ENCODE measurements at places on chromosomes 7 and 10.

DNA sequence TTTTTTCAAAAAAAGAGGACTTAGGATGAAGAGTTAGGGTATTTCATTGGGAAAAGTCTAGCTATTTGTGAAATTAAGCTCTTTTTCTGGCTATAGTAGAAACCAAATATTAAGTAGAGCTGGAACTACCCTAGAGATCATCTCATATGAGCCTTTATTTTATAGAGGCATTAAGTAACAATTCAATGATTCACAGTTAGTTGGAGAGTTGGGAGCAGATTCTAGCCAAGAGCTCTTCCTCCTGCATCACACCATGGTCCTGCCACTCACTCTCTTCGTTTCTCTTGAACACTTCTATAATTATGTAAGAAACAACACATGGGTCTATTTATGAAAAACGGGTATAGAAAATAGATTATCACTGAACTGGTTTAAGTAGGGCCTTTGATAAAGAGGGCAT, 76.1 kb upstream of the ANK3 start:
- no peak for DNase-seq

DNA sequence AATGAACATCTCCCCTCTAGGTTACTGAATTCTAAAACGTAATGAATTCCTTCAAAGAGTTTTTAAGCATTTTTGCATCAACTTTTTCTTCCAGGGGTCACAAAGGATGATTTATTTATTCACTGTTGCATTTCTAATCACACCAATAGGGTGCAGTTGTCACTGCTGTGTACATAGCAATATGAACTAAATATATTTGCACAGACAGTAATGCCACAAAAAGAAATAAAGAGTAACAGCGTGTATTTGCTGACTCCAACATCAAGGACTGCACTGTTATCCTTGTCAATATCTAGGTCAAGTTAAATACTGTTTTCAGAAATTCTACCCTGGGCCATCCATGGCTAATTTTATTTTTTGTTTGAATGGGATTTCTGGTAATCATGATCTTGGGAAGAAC, 138.0 kb downstream of the FRMD4A start:
- no peak for DNase-seq

DNA sequence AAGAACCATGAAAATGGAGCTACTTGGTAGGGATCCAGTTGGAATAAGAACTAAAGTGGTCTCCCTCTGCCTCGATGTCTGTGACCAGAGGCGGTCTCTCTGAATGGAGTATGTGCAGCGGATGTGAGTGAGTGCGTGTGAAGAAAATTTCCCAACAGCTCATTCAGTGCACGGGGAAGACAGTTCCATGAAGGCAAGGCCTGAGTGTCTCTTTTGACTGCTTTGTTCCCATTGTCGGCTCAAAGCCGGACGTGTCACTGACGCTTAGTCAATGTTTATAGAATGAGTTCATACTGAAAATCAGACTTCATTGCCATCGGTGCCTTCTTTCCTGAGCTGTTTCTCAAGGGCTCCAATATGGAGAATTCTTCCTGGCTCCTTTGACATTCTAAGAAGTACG, 55.3 kb upstream of the GRB10 start:
- DNase-seq: no peak

- no peak for DNase-seq
Observed at GRCh38 chr7:32360127-32360526, 130.1 kb downstream of the LSM5 start.

GRCh38 chr7:22356701-22357310, at the start of gene RAPGEF5:
Gene RAPGEF5, minus strand, starts transcription at chr7:22357154. Its CDS starts 94 bp downstream, at chr7:22357060.
- no peak for DNase-seq

DNA sequence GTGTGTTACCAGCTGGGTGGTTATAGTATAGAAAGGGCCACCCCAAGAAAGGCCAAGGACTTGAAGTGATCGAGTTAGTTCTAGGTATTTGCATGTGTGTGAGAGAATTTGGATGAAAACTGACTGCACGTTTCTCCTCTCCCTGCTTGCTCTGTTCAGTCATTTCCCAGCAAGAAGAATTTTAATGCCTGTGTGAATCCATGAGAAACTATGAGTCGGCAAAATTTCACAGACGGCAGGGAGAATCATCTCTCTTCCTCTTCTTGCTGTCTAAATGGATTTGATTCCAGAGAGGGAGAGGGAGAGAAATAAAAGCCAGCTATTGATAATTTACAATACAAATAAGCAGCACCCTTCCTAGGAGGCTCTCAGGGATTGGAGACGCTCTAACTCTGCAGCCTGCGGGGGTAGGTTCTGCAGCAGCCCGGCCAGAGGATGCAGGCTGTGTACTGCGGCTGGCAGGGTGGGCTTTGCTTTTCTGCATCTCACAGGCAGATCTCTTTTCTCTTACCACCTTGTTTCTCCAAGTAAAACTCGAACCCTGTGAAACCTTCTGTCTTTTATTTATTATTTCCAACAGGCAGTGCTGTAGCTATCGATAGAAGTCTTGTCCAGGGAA, 183.6 kb downstream of the TCF7L2 start:
- DNase-seq: peak; percentile 27

DNA sequence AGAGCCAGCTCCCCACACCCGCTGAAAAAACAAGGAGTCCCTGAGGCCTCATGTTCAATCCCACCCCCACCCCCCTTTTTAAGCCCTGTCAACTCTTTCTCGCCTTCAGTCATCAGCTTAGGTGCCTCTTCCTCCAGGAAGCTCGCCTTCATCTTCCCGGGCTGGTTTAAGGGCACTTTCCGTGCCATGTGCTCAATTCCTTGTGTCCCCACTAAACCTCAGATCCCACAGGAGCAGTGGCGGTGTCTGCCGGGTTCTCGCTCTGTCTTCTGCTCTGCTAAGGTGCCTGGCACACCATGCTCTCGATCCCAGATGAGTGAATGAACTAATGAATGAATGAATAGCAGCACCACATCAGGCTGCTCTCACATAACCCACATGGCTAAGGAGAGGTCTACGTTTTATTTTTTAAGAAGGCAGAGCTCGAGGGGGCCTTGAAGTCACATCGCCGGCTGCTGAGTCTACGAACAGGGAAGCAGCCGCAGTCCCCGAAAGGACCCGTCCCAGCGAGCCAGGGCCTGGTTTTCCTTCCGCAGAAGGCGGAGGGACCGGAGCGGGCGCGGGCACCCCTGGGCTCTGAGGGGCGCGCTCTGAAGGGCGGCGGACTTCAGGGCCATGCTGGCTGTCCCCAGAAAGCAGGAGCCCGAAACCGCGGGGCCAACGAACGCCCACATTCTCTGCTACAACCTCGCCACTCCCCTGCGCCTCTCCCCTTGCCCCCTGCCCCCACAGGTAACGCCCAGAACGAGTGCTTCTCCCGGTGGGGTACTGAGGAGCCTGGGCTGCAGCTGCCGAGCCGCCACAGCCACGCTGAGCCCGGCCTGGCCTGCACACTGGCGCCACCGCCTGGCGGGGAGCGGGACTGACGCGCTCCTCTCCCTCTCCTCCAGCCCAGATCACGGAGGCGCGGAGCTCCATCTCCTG, 73.4 kb upstream of the KCNMA1 start:
- DNase-seq: peak; percentile 84

DNA sequence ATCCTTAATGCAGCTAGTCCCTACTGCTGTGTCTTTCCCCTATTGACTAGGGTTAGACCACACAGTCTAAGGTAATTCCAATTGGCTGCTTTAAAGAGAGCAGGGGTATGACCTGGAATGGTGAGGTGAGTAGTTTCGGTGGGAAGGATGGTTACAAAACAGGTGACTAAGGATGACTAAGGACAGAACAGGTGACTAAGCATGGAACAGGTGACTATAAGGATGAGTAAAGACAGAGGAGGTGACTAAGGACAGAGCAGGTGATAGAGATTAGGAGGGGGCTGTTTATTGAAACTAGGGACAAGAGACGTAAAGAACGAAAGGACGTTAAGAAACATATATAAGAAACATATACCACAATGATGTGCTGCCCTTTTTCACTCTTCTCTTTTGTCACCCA, 145.1 kb upstream of the TMEM106B start:
- no peak for DNase-seq

DNA sequence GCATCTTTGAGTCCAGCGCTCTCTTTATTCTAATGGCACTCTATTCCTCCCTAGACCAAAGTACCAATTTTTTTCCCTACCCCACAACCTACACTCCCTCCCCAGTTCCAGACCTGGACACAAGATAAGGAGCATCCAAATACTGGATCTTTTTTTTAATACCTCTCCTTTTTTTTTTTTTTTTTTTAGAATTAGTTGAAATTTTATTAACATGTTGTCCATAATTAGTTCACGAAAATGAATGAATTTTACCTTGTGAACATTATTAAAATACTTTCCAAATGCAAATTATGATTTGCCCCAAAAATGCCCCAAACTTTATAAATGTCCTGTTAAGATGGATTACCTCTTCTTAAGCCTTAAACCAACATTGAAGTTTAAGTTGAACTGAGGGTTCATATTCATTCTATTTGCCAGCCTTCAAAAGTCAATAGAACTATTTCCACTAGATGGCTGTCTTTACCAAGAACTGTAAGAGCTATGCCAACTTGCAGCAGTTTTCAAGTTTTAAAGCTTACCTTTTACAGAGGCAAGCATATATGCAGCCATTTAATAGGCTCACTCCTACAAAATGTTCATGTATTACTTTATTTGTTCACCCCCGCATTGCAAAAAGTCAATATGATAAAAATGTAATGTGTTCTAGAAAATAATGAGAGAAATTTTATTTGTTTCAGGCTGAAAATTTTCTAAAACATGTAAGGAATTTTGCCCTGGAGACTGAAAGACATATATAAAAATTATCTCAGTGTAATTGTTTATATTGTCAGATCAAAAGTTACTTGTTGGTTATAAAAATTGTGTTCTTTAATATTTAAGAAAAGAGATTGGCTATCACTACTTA, 39.7 kb upstream of the TNKS2 start:
- peak; percentile 45 for DNase-seq

DNA sequence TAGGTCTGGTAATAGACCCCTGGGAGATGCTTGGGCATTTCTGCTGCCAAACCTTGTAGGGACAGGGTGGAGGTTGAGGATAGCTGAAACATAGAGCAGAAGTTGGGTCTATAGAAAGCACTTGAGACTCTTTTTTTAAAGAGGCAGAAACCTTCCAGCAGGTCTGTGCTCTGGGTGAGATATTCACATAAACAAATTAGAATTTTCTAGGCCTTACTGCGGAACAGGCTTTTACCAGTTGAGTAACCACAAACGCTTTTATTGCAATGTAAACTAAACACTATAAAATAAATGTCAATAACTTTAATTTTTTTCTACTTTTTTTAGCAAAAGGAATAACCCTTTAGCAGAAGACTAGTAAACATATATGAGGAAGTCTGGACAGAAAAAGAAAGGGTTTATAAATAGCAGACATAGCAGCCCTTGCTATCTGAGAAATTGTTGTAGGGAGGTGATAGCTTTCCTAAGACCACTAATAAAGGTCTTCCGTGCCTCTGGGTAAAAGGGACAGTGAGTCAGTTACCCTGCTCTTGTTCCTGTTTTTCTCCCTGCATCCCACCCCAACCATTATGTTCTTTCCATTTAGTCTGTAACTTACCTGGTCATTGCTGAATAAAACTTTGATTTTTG, 38.7 kb downstream of the CACNB2 start:
- no peak for DNase-seq

GRCh38 chr7:99448855-99449254, 10.1 kb downstream of the CPSF4 start:
- no peak for DNase-seq
